Right ventricle myocardium inferior (tissue), 1 donor: ENCODE measurements at places on chromosomes 7 and 10.

DNA sequence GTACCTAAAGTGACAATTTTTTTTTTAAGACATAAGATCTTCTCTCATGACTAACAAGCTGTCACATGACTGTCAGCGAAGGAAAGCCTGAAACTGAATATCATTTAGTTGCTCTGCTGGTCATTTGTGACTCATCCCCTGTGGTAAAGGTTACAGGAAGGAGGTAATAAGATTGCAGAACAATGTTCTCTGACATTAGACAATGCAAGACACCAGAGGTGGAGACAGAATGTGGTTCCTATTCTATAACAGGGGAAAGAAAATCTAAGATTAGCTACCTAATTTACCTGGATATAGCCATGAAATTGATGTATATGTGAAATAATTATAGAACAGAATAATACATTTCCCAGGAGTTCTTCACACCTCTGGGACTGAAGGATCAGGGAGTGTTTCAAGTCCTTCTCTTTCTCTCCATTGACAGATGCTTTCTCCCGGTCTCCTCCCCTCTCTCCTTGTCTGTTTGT, 47.7 kb downstream of the LRGUK start:
- no peak for DNase-seq

DNA sequence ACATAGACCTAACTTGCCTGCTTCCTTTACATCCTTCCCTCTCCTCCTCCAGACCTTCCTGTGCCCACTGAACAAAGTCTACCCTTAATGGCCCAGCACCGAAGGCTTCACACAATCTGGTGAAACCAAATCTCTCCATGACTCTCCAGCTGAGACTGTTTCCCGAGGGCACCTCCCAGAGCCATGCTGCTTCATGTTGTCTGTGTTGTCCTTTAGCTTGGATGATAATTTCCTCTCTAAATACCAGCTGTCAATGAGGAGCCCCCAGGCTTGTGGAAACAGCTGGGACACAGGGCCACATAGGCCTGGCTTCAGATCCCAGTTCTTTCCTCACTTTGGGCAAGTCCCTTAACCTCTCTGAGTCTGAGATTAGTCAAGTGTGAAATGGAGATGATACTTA, 54.3 kb downstream of the DLD start:
- DNase-seq, result no peak

GRCh38 chr10:12062754-12063482, 5.8 kb upstream of the DHTKD1 start:
- no peak for DNase-seq

DNA sequence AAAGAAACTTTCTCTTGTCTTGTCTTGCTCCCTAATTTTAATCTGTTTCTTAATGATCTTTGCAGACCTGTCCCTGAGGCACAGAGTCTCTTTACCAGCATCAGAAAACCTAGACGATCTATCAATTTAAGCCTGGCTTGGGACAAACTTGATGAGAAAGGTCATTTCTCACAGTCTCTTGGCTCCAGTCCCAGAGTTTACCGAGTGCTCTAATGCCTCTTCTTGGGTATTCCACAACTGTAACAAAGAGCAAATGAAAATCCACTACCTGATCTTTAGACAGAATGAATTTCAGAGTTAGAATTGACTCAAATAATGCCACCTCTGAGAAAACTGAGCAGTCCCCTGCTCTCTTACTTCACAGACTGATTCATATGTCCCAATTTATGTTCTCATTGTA, 106.4 kb upstream of the DNAJB12 start:
- DNase-seq, result no peak

- no peak for DNase-seq
Measured at GRCh38 chr7:134798155-134798554, 18.7 kb downstream of the CALD1 start.

DNA sequence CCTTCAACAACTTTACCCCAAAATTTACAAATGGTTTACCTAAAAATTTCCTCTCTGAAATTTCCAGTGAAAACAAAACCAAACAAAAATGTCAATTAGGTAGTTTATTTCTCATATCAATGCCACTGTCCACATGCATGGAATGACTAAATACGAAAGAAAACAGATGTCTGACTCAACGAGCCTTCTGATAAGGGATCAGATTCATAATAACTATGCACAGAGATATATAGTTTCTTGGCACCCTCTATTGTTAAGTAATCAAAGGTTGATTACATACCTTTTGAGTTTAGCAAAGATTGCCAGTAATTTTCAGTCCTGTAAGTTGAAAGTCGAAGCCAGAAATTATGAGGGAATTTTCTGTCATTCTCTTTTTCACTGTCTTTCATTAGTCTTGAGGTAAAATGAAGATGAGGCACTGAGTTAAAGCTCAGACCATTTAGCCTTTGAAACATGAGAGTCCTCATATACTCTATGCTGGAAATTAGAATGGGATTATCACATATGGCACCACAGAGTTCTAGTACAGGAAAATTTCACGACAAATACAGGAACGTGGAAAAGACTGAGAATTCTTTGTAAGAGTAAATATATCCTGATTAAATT, 519.1 kb upstream of the ANKRD30A start:
- no peak for DNase-seq

DNA sequence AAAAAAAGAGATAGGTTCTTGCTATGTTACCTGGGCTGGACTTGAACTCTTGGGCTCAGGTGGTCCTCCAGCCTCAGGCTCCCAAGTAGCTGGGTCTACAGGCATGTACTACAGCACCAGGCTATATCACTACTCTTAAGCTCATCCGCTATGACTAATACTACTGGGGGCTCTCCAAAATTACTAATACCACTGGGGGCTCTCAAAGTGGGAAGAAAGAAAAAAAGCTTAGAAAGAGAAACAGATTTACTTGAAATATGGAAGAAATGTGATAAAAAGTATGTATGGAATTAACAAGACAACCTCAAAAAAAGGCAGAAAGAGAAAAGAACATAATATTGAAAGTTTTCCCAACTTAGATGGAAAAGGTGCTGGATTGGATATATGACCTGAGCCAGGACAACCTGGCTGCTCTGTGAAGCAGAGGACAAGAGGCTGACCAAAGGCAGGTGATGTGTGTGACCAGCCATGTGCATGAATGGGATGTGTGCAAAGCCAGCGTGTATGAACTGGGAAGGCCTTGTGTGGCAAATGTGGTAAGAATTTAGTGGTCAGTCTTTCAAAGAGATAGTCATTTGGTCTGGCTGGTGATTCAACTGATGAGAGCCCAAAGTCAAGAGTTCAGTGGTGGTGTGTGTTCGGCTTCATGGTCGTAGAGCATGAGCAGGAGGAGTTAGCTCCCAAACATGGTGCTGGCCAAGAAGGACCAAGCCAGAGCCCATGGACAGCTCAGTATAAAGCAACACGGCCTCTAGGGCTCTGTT, 232.4 kb upstream of the KLF14 start:
- DNase-seq, result no peak
